ENCODE measurements at places on chromosomes 16 and 17. TPM values are rescaled to one million over a fixed set of nuclear protein-coding genes. Genes with fewer than 3 reads are reported as not detected.

DNA sequence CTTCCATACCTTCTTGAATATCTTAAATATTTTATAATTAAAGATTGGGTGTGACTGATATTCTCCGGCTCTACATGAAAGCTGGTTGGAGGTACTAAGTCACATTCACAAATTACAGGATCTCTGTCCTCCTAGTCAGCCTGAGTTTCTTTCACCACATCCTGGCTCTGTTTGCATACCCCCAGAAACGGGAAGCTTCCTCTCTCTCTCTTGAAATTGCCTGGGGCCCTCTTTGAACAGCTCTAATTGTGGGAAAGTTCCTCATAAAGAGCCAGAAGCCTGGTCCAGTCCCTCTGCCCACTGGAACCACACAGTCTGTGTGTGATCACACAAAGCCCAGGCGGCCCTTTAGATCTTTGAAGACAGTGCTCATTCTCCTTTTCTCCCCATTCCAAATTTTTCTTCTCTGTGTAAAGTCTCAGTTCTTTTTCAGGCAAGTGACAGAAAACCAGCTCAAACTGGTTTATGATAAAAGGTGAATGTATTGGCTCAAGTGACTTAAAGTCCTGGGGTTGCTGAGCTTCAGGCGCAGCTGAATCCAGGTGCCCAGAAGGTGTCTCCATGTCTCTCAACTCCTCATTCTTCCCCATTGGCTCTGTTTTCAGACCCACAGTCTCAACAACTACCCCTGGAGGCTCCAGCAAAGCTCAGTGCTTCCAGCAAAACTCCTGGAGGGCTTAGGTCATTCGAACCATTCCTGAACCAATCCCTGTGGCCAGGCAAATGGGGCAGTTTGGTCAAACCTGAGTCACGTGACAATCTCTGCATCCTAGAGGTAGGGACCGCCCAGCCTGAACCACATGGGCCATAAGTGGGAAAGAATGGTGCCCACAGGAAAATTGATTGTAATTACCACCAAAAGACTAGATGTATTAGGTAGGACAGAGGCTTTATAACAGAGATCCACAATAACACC, 8.5 kb upstream of the RAI1 start:
- no peak for DNase-seq

DNA sequence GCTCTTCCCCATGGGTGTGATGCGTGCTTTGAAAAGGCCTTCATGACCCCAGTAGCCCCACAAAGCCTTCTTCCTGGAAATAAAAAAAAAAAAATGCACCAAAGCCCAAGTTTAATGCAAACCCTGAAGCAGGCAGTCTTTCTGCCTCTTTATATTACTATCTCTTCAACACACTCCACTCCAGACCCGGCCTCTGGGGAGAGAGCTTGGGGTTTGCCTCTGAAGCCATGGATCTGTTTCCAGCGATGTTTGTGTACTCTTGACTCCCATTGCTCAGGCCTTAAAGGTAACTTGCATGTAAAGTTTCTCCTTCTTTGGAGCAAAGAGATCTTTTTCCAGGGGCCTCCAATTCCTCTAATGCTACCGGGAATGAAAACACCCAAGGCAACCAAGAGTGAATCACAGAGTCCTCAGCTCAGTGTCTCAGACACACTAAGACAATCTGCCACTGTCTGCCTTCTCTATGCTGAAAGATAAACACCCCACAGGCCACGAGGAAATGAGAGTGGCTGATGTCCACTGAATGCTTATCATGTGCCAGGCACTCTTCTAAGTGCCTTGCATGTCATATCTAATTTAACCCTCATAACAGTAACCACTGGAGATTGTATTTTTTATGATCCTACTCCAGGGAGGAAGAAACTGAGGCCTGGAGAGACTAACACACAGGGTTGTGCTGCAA, 56.4 kb upstream of the AKTIP start:
- no peak for DNase-seq

- DNase-seq = no peak
Measured at GRCh38 chr17:1785930-1786329, 24.1 kb downstream of the SERPINF1 start.

Gene SMCR8
- total RNA-seq = 20.3 TPM

Gene TRIM37
- total RNA-seq = 23.2 TPM

DNA sequence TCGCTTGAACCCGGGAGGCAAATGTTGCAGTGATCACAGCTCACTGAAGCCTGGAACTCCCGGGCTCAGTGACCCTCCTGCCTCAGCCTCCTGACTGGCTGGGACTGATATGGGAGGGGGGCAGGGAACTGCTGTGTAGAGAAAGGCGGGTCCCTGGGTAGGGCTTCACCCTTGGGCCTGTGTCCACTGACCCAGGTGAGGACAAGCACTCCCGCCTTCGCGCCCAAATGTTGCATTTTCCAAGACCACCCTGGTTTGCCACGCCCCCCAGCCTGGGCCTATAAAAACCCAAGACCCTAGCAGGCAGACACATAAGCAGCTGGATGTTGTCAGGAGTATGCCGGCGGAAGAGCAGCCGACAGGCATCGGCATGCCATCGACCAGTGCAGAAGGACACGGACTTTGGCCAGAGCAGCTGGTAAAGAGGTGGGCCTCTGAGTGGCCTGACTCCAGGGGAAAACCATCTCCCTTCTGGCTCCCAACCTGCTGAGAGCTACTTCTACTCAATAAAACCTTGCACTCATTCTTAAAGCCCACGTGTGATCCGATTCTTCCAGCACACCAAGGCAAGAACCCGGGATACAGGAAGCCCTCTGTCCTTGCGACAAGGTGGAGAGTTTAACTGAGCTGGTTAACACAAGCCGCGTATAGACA, 19.1 kb downstream of the SMYD4 start:
- no peak for DNase-seq

DNA sequence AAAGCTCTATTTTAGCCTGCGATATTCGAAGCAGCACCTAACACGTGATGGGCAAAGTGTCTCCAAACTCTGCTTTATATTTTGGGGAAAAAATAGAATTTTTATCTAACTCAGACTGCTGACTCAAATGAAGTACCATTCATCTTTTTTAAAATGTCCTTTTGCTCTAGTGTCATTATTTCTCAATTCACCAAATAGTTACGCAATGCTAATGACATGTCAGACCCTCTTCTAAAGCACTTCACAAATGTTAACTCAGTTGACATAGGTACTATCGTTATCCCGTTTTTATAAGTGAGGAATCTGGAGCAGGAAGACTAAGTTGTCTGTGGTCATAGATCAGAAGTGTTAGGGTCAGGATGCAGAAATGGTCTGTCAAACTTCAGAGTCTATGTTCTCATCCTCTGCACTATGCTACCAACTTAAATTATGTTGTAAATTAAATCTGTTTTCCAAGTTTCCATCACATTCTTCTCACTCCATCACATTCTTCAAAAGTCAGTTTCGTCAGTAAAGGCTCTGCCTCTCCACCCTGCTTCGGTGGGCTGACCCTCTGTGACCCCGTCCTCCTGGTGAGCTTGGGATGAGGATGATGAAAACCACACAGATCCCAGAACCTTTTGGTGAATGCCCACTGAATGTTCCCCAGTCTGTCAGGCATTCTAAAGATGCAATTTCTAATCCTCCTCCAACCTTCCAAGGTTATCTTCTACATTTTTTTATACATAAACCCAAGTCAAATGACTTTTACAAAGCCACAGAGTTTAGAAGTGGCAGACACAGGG, 102.8 kb downstream of the ADAMTS18 start:
- no peak for DNase-seq

Gene FHOD1
- 40.5 TPM for total RNA-seq

DNA sequence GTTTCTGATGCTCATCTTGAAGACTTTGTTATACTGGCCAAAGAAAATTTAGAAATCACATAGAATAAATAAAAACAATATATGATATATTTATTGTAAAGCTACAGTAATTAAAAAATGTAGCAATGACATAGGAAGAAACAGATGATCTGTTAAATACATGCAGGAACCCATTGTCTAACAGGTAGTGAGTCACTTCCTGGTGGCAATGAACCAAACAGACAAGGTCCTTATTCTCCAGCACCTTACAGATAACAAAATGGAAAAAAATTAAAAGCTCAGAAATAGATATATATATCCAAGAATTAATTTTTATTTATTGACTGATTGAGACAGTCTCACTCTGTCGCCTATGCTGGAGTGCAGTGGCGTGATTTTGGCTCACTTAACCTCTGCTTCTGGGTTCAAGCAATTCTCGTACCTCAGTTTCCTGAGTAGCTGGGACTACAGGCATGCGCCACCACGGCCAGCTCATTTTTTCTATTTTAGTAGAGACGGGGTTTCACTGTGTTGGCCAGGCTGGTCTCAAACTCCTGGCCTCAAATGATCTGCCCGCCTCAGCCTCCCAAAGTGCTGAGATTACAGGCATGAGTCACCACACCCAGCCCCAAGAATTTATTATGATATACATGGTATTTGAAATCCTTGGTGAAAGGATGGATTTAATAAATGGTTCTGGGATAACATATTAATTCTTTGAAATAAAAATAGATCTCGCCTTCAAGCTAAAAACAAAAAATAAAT, 7.5 kb downstream of the NETO2 start:
- peak; percentile 76 for DNase-seq

- no peak for DNase-seq
Measured at GRCh38 chr17:67322042-67322787, 44.2 kb downstream of the PSMD12 start.

- no peak for DNase-seq
Measured at GRCh38 chr17:72761431-72761830, 331.1 kb downstream of the SLC39A11 start.

DNA sequence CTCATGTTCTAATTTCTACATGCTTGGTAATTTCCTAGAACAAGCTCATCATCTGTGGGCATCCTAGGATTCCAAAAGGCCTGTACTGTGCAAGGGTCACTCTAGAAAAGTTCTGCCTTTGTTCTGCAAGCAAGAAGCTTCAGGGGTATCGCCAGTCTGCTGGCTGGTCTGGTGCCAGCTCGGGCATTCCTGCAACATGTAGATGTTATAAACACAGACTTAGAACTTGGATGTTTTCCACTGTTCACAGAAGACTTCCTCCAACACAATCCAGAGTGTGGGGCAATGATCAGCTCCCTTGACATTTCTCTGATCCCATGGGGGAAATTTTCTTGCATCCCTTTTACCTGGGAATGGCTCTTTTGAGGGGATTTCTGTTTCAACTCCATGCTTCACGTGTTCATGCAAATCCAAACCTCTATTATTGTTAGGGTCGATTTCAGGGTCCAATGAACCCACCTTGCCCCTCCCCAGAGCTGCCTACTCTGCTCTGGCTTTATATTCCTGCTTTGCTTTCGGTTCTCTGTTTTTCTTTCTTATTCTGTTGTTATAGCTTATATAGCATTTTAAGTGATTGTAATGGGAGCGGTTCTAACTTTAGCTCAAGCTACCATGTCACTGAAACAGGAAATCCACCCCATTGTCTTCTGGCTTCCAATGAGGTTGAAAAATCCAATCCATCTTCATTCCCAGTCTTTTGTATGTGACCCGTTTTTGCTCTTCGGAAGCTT, 25.3 kb downstream of the UBE2O start:
- peak; percentile 41 for DNase-seq

DNA sequence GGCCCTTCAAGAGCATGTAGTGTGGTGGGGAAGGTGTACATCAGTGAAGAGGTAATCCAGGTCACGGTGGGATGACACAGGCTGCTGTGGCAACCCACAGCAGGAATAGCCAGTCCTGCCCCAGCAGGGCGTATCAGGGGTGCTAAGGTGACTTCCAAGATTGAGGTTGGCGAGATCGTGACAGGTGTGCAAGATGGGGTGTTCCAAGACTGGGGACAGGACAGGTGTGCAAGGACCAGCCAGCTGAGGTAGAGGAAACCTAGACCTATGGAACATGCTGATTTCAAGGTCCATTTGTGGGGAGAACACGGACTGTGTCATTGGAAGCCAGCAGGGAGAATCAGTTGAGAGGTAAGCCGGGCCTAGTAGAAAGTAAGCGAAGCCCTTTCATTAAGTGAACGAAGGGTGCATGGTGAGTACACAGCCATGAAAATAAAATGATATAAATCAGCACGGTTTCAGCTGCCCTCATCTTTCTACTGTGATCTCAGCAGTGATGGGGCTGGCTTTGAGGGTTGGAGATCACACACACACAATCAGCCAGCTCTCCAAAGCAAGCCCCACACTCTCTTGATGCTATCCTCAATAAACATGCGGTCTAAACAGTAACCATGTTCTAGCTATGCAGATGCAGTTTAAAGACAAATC, 497.0 kb downstream of the WWOX start:
- no peak for DNase-seq

DNA sequence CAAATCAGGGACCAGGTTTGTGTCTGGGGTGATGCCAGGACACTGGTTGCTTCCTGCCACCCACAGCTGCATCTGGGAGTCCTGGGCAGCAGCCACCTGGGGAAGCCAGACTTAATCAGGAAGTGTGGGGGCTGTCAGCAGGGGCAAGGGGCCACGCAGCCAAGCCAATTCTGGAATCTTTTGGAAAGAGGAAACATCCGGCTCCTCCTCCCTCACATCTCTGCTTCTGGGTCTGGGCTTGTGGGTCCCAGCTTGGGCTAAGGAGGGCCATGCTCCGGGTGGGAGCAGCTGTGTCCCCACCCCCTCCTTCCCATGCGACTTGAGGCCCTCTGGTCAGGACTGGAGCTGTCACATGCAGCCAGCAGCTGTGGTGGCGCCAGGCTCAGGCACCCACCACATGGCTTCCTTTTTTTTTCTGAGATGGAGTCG, 37.0 kb upstream of the CCDC182 start:
- DNase-seq = no peak

GRCh38 chr17:57107498-57108101, 22.6 kb downstream of the AKAP1 start:
- DNase-seq = peak; percentile 47

DNA sequence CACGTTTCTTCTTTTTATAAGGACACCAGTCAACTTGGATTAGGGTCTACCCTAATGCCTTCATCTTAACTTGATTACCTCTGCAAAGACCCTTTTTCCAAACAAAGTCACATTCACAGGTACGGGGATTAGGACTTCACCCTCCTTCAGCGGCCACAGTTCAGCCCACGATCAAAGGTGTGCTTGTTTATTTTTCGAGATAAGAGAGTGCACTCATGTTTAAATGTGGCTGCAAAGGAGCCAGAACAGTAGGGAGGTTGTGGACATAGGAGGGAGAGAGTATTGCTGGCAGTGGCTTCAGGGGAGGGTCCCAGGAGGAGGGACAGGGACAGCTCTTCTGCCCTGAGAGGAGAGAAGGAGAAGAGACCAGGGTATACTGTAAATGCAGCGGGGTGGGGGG, 46.7 kb downstream of the MGAT5B start:
- DNase-seq = no peak

Gene WDR59
- 54.7 TPM for total RNA-seq

Gene PMFBP1
- total RNA-seq = 1.2 TPM

Gene C1QL1
- not detected for total RNA-seq

Gene MATCAP1
- total RNA-seq = 26.1 TPM

Gene ABCC12
- not detected for total RNA-seq

Gene TMEM88
- total RNA-seq = 33.7 TPM

Gene C16orf89
- not detected for total RNA-seq

- no peak for DNase-seq
Measured at GRCh38 chr17:48113201-48113676, 5.7 kb downstream of the SNX11 start.

- no peak for DNase-seq
Measured at GRCh38 chr17:4898351-4898750, 985 bp upstream of the C17orf107 start.

Gene DPEP2
- not detected for total RNA-seq

GRCh38 chr17:18004345-18004744, 31.7 kb downstream of the DRC3 start:
- no peak for DNase-seq

GRCh38 chr16:76277460-76278030, 344 bp downstream of the CNTNAP4 start:
- no peak for DNase-seq
